Aortic smooth muscle cell (primary cell): ENCODE measurements at places on chromosomes 1 and 21. TPM values are rescaled to one million over a fixed set of nuclear protein-coding genes. Genes with fewer than 3 reads are reported as not detected.

Gene LCE2A
- not detected in 2 replicates for total RNA-seq

Gene SMPDL3B
- not detected in 2 replicates for total RNA-seq

Gene MTMR11
- total RNA-seq: 6.3 and 10.1 TPM in 2 replicates

Gene MATN1
- total RNA-seq: 0.06 and 0.26 TPM in 2 replicates

Gene SLFNL1
- 0.25 and 0.26 TPM in 2 replicates for total RNA-seq

Gene FYB2
- not detected in 2 replicates for total RNA-seq

Gene TFAP2E
- total RNA-seq: 0.13 TPM in 1 of 2 replicates, not detected in the other

Gene GPR89A
- 21.2 and 23.8 TPM in 2 replicates for total RNA-seq

Gene MAP10
- total RNA-seq: 0.66 and 0.93 TPM in 2 replicates

Gene CD48
- total RNA-seq: not detected in 2 replicates

Gene SLC44A5
- 1.7 and 2.1 TPM in 2 replicates for total RNA-seq

Gene SERTAD4
- 3.4 and 5.9 TPM in 2 replicates for total RNA-seq

Gene DEPDC1
- total RNA-seq: 11.3 and 20.5 TPM in 2 replicates

Gene CRB1
- 0.25 and 0.26 TPM in 2 replicates for total RNA-seq

Gene DNASE2B
- total RNA-seq: not detected in 2 replicates

Gene CD1B
- not detected in 2 replicates for total RNA-seq
